GOT3 (cell line): ENCODE measurements at places on chromosomes 5 and 9.

- no peak for DNase-seq
These were observed 106.1 kb downstream of the PCSK1 start for GRCh38 chr5:96326902-96327301.

DNA sequence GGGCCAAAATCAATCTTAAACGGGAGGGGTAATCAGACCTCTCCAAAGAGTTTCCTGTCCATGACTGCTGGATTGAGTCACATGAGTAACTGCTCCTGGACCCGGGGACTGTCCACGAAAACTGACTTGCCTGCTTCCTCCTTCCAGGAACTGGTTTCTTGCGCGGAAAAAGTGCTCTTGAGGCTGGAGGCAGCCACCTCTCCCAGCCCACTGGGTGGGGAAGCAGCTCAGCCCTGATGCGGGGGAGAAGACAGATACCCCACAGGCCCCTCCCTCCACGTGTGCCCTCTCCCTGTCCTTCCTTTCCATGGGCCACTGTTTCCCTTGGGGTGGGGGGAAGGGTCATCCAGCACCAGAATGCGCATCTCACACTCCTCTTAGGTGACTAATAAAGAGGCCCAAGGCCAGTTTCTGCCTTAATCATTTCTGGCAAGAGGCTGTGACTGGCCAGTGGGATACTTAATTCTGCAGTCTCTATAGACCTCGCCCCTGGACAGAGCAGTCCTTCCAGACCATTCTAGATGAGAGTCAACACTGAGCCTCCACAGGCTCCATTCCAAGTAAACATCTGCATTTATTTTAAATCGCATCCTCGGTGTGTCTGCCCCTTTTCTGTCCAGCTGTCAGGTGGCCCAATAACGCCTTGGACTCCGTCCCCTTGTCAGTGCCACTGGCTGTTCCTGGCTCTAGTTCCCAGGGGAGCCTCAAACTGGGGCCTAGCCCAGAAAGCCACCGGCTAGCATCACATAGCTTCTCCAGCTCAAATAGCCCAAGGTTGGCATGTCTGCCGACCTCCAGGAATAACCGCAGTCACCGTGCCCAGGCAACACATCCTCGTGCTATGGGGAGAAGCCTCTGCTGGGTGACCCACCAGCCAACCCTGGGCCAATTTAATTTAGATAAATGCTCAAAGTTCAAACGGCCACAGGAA is 12.0 kb downstream of the REXO4 start:
- no peak for DNase-seq

DNA sequence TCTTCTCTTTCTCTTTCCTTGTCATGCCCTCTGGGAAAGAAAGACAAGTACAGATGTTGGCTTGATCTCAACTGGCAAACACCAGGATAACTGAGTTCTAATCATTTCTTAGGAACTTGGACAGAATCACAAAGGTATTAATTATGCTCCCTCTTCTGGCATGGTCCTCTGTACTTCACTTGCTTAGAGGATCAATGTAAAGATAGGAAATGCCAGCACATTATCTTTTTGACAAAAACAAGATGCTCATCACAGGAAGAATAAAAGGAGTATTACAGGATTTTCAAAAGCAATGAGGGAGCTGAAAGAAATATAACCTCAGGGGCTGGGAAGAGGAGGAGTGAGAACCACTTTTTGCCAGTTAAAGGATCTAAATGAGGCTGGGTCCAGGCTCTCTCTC is 70.6 kb downstream of the LHFPL2 start:
- DNase-seq, result no peak

DNA sequence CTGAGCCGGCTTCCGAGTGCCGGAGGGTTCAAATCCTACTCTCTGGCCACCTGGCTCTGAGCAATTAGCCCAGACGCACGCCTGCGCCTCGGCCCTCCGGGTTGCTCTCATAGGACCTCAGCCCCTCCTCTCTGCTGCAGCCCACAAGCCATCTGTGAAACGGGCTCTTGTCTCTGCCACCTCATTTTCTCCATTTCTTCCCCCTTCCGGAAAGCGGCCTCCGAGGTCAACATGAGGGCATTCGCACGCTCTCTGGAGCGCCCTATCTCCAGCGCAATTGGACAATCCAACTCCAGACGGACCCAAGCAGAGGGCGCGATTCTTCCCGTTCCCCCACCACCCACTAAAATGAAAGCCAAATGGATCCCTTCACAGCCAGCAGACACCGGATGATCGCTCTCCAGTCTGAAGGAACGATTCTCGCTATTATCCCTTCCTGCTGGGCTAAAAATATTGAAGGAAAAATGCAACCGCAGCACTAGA is 41.5 kb downstream of the VAV2 start:
- no peak for DNase-seq
